ENCODE measurements at places on chromosomes 5 and 9.

- no peak for DNase-seq
Observed at GRCh38 chr9:28925157-28925556, 1351.9 kb upstream of the C9orf72 start.

DNA sequence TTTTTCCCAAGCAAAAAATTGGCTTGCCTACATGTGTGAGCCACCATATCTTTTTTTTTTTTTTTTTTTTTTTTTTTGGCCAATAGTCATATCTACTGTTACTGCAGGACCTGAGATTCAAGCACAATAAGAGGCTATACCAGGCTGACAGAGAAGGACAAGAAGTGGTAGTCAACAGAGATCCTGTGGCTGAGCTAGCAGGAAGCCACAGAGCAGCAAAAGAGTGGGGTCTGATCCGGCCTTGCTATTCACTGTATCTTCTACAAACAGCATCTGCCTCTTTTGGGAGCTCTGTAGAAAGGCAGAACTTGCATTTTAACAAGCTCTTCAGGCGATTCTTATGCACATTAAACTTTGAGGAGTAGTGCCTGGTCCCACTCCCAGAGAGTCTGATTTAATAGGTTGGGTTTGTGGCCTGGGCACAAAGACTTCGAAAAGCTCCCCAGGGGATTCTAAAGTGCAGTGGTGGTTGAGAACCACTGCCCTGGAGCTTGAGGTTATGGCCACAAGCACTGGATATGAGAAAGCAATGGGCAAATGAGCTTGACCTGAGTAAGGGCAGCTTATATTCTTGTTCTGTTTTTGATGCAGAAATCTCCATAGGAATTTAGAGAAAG lies 162.8 kb downstream of the PIK3R1 start:
- DNase-seq, result no peak

GRCh38 chr9:122816163-122816867 lies 12.1 kb downstream of the PDCL start:
- DNase-seq, result peak; percentile 53

- no peak for DNase-seq
Observed at GRCh38 chr5:98443881-98444280, 329.6 kb upstream of the RGMB start.

DNA sequence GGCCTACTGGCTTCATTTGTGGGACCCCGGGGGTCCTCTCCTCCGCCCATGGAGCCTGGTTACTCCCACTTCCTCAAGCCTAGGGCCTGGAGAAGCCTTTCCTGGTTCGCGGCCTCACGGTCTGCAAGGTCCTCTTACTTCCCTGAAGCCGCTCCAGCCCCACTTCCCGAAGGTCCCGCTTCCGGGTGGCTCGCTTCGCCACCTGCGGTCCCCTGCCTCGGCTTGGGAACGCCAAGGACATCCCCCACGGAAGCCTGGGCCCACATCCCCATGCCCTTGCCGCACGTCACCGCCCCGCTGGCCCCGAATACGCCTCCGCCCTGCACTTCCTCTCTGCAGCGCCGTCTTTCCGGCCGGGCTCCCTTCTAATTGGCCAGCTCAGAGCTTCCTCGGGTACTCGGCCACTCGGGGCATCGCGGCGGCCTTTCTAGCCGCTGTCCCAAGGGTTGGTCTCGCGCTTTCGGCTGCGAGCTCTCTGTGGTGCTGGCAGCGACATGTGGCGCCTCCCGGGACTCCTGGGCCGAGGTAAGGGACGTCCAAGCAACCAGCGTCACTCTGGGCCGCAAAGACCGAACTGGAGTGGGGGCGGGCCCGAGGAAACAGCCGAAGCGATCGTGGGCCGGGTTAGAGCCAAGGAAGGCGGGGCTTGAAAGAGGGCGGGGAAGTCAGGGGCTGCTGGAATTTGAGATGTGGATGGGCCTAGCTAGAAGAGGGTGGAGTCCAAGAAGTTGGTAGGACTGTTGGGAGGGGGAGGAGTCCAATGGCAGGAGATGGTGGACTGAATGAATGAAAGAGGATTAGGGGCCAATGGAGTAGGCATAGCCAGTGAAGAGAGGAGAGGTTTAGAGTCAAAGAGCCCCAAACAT lies at the start of gene DELE1:
TSS of gene DELE1 (plus strand) at position 424 of the 866 bp plus-strand sequence. CDS start at position 495, 71 bp downstream.
- peak; percentile 95 for DNase-seq

GRCh38 chr5:121668635-121669034 lies 183.0 kb upstream of the FTMT start:
- no peak for DNase-seq
